EL (cell line): ENCODE measurements at places on chromosomes 1 and 21.

GRCh38 chr1:3190256-3191041 is 121.4 kb downstream of the PRDM16 start:
- DNase-seq, result no peak

- DNase-seq, result no peak
Observed at GRCh38 chr1:46761740-46762139, 37.1 kb upstream of the CYP4B1 start.

- no peak for DNase-seq
Observed at GRCh38 chr1:16397120-16397519, 30.1 kb downstream of the SZRD1 start.

- DNase-seq, result no peak
Observed at GRCh38 chr1:37096523-37096922, 62.2 kb upstream of the GRIK3 start.

DNA sequence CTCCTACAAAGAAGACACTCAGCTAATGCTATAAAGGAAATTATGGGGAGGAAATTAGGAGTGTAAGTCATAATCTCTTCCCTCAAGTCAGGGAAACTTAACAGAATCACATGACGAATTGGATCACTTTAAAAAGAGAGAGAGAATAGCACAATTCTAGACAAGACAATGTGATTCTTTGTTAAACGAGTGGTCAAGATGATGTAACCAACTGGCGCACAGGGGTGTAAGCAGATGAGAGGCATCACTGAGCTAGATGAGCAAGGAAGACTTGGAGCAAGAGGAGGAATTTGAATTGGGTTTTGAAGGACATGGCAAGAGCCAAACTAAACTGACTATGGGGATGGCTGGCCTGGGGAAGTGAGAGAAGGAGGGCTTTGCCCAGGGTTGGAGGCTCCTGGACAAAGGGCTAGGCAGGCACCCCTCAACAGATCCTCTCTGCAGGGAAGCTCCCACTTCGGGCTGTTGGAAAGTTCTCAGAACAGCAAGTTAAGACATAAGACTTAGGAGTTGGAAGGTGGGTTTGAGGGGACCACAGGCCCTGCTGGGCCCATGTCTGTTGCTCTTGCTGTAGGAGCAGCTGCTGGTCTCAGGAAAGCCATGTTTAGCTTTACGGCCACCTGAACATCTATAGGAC is 123.9 kb upstream of the GRIK3 start:
- DNase-seq, result no peak

DNA sequence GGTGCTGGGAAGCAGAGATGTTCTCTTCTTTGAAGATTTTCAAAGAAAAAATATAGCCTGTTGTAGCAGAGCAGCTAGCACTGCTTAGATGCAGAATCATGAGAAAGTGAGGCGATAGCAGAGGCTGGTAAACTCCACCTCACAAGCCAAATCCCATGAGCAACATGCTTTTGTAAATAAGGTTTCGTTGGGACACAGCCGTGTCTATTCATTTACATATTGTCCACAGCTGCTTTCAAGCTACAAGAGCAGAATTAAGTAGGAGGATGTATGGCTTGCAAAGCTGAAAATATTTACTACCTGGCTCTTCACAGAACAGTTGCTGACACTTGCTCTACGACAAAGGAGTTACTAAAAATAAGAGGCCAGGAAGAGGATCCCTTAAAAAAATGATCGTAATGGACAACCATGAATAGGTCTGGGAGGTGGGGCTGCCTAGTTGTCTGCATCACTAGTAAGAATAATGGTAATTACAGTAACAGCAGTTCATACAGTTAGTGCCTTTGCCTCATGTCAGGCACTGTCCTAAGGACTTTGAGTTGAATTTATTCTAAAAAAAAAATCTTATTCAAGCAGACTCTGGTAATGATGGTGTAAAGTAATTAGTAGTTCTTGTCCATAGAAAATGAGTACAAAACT is 622.0 kb downstream of the KIF26B start:
- DNase-seq, result no peak

DNA sequence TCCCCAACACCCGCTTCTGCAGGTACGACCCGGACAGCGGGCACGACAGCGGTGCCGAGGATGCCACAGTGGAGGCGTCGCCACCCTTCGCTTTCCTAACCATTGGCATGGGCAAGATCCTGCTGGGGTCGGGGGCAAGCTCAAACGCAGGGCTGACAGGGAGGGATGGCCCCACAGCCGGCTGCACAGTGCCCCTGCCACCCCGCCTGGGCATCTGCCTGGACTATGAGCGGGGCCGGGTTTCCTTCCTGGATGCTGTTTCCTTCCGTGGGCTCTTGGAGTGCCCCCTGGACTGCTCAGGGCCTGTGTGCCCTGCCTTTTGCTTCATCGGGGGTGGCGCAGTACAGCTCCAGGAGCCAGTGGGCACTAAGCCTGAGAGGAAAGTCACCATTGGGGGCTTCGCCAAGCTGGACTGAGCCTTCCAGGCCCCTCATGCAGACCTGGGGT is 10.1 kb downstream of the TRIM46 start:
- no peak for DNase-seq

DNA sequence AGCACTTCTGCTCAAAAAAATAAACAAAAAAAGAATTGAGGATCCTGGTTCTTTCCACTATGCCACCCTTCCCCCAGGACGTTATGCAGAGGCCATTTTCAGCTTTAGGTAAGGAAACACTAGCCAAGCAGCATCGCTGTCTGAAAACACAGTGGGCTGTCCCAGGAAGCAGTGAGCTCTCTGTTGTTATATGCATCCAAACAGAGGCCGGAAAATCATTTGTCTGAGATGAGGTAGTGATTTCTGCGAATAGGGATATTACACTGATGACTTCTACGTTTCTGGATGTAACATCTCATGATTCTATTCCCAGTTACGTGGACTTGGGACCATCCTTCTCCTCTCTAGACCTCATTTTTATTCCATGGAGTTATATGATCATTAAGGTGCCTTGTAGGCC is 137.2 kb downstream of the OMA1 start:
- DNase-seq, result no peak

GRCh38 chr1:213370523-213370922 is 319.5 kb downstream of the RPS6KC1 start:
- no peak for DNase-seq

DNA sequence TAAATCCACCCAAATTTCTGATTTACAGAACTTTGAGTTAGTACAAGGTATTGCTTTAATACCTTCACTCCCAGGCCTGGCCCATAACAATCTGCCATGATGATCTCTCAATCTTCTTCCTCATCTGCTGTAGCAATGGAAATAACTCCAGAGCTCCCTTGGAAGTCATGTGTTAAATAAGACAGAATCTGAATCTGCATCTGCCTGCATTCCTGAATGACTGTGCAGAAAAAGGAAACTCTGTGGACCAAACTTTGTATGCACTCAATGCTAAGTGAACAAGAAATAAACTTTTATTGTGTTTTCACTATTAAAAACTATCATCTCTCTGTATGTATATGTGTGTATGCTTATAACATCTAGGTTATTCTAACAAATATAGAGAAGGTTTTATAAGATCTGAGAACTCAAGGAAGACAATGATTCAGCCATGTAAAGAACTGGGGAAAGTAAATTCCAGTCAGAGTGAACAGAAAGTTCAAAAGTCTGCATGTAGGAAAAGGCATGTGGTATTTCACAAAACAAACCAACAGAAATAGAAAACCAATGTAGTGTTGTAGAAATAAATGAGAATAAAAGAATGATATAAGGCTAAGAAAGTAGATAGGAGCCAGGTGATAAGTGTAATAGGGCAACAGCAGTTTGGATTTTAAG is 390.2 kb downstream of the USH2A start:
- DNase-seq, result no peak

GRCh38 chr21:25424634-25425033 is 182.6 kb downstream of the MRPL39 start:
- no peak for DNase-seq

DNA sequence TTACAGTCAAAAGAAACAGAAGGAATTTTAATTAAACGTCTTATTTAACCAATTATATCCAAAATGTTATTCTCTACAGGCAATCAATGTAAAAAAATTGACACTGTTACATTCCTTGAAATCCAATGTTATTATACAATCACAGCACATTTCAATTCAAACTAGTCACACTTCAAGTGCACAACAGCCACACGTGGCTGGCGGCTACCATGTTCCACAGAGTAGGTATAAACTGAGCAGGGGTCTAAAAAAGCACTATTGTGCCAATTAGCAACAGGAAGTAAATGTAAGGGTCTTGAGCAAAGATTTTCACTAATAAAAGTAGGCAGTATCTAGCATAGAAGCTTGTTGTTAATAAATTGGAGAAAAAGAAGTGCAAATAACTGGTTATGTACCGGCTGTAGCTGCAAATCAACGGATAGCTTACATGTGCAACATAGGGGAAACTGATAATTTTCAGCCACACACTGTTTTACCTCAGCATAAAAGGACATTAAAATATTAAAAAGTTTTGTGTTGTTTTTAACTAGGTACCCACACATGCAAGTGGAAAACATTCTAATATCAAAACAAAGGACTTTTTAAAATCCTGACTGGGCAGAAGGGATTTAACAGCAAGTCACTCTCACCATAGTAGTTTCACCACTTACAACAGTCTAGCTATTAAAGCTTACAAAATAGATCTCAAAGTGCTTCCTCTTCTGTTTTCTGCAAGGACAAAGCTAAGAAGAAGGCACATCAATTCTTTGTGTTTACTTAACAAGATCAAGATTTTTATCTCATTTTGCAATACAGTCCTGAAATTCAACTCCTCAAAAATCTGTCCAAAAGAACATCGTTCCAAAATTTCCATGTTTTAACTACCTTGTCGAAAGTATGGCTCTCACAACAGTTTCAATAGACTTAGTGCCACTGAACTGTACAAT is 2.5 kb downstream of the CSDE1 start:
- peak; percentile 26 for DNase-seq

- DNase-seq, result no peak
Observed at GRCh38 chr1:41618066-41618825, 133.8 kb upstream of the EDN2 start.

- DNase-seq, result no peak
Observed at GRCh38 chr1:197664391-197664790, 110.9 kb downstream of the DENND1B start.

DNA sequence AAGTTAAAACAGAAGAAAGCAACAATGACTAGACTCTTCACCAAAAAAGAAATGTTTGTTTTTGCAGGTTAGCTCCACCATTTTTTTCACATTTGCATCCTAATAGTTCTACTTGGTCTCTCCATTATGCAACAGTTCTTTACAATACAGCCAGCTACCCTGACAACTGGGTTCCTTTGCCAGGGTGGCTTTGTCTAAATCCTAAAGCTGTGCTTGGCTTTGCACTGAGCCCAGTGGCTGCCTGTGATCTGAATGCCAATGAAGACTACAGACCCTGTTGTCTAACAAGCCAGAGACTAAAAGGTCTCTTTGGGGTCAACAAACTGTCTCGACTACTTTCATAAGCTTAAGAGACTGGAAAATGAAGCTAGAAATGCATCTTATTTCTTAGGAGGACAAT is 112.0 kb downstream of the AKT3 start:
- no peak for DNase-seq

DNA sequence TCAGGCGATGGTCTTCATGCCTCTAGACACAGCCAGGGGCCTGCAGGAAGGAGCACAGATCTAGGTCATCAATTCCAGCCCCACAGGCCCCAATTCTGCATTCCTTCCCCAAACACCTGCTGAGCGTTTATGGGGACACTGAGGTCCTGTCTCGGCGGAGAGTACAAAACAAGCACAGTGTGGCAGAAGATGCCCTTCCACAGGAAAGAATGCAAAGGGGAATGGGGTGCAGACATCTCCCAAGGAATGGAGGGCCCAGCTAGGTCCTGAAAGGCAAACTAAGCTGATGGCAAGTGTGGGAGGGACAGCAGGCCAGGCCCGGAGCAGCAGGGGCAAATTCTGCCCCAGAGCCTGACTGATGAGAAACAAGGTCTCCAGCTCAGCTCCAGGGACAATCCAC is 3.5 kb upstream of the S100A8 start:
- no peak for DNase-seq
